PC-3 (cell line): ENCODE measurements at places on chromosomes 7 and 10. TPM values are rescaled to one million over a fixed set of nuclear protein-coding genes. Genes with fewer than 3 reads are reported as not detected.

Gene PIK3CG
- not detected in 2 replicates for total RNA-seq

DNA sequence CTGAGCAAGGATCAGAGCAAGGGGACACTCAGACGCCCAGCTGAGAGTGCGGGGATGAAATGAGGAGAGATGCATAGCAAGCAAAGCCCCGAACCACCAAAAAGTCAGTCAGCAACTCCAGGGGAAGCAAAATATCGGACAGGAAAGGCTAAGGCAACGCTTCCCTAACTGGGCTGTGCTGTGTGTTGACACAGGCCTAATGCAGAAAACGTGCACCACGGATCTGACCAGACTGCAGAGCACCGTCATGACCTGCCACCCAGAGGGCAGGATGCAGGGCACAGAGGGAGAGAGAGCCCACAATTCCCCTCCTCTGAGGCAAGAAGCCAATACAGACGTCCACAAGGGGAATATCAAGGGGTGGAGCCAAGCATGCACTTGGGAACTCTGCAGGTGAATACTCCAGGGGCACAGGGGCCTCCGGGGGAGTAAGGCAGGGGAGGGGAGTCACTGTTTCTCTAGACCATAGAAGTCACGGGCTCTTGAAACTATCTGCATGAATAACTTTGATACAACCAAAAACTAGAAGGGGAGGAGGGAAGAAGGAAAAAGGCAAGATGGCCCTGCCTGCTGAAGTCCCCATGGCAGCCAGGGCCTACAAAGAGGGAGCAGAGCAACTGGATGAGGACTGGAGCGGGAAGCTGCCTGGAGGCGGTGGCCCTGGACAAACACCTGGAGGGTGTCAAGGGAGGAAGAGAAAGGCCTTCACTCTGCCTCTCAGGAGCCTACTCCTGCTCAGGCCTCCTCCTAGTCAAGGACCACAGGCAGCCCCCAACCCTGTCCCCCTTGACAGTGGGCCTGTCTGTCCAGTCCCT is 26.2 kb downstream of the GRID1 start:
- no peak for DNase-seq

DNA sequence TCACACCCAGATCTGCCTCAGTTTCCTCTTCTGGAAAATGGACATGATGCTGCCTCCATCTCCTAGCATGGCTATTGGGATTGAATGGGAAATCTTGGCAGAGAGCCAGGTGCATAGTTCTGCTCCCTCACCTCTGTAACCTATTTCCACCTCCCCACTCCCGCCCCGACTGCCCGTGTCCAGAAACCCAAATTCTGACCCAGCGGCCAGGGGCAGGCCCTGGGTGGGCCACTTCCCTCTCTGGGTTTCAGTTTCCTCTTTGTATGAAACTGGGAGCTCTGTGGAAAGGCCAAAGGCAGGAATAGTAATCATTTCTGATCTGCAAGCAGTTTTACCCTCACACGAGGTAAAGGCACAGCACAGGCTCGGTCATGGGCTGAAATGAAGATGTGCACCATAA is 74.1 kb upstream of the DUSP5 start:
- DNase-seq = no peak

DNA sequence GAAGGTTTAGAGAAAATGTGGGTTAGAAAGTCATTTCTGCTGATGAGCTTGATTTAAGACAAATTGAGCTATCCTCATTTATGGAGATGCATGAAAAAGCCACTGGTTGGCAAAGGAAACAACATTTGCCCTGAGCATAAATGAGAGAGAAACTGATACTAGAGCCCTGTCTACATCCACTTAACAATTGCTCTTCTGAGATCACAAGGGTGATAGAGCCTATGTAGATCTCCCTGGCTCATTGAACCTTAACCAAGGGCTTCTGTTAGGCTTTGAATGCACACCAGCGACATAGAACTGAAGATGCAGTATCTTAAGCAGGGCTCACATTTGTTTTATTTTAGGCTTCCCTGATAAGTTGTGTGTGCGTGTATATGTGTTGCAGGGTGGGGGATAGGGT is 35.0 kb downstream of the GPR141 start:
- DNase-seq = no peak

GRCh38 chr10:59354434-59354833 is 7.9 kb downstream of the FAM13C start:
- DNase-seq = no peak
